ENCODE measurements at places on chromosomes 4 and X.

GRCh38 chr4:151248519-151248918 lies 28.4 kb upstream of the PRSS48 start:
- no peak for DNase-seq

GRCh38 chr4:28639747-28640146 lies 1779.1 kb downstream of the STIM2 start:
- no peak for DNase-seq

- no peak for DNase-seq
Observed at GRCh38 chr4:176270669-176271068, 1.6 kb upstream of the ASB5 start.

- no peak for DNase-seq
Observed at GRCh38 chr4:144313370-144313769, 172.9 kb upstream of the GYPA start.

GRCh38 chrX:119604766-119605463 lies 1.3 kb downstream of the NKRF start:
- no peak for DNase-seq

DNA sequence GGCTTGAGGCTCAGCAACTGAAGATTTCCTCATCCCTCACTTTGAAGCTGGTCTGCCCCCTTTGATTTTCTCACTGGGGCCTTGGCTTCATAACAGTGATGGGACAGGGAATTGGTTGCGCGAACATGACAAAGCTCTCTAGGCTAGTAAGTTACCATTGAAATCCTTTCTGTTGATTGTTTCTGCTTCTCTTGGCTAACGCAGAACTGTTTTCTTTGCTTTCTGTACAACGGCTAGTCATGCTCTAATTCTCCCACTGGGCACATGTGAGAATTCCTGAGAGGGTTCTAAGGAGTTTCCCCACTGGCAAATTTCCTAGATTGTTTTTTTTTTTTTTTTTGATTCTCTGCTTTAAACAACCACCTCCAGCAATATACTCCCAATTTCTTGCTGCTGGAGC lies 738.6 kb downstream of the PCDH7 start:
- no peak for DNase-seq

DNA sequence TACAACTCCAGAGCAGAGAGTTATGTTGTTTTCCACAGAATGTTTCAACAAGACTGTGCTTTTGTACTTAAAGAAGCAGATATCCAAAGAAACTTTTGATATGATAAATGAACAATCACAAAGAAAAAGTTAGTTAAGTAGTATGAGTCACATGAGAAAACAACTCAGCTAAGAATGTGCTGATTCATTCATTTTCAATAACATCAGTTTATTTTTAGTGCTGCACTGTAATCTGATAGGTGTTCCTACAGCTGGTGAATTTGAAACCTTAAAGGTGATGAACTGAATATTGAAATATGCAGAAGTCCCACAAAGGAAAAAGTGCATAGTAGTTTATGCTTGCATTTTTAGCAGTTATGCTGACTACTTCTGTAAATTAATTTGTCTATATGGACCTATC lies 180.3 kb upstream of the TENM3 start:
- DNase-seq, result no peak

DNA sequence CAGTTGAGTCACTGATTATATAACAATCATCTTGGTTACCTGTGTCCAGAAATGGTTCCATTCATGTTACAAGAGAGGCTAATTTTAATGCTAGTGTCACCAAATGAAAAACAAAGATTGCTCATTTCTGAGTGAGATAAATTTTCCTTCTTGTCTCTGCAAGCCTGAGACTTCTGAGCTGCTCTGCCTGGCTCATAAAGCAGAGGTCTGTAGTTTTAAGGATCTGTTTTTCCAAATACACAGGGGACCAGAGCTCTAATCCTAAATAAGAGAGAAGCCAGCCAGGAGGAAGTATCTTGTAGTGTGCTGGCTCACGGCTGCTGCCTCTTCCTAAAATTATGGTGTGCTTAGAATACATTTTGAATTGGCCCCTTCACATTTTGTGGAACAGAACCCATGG lies 42.6 kb downstream of the CLDN34 start:
- no peak for DNase-seq

DNA sequence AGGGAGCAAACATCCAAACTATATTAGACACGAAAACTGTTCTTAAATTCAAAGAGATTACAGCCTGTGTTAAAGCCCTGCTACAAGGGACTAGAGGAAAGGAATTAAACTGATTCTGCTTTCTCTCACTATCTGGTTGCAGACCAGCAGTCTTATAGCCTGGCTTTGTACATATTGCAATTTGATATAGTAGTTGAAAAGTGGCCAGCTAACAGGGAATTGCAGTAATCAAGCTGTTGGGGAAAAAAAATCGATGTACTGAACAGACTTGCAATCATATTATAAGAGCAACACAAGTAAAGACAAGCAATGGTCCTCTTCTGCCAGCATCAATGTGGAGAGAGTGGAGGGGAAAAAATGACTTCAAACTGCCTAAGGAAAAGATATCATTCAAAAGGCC lies 364.4 kb upstream of the EPHA5 start:
- DNase-seq, result no peak

GRCh38 chrX:107711521-107712181 lies 63.9 kb downstream of the TSC22D3 start:
- DNase-seq, result no peak

- no peak for DNase-seq
Observed at GRCh38 chrX:115344885-115345614, 55.5 kb downstream of the LUZP4 start.

DNA sequence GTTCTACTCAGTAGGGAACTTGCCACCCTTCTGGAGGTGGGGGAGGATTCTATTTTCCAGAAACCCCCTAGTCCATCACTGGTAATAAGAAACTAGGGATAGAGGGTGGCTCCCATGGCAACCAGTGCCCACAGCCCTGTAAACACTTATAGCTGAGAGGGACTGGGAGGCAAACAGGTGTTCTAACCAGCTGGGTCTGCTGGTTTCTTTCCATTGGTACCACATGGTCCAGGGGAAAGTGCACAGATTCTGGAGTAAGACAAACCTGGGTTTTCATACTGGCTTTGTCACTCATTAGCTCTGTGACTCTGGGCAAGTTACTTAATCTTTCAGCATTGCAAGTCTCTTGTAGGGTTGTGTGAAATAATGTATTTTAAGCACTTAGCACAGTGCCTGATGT lies 26.9 kb downstream of the IGSF1 start:
- DNase-seq, result no peak

GRCh38 chrX:118685393-118685792 lies 42.0 kb upstream of the IL13RA1 start:
- no peak for DNase-seq

DNA sequence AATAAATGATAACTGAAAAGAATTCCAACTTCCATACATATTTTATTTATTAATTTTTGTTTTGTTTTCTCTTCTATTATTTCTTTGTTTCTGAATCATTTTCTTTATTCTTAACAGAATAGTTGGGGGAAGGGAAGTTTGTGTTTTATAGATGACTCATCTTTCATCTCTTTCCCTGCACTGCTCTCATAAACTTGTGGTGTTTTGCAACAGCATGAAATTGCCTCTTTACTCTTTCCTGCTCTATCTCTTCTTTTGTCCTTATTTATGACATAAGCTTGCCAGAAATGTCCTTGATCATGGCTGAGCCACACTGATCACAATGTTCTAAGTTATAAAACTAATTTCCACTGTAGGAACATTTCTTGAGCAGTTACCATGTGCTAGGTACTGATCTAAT lies 22.3 kb downstream of the QRFPR start:
- no peak for DNase-seq

GRCh38 chr4:94934864-94935263 lies 177.1 kb downstream of the BMPR1B start:
- no peak for DNase-seq

- no peak for DNase-seq
Observed at GRCh38 chr4:22458098-22458497, 57.8 kb downstream of the ADGRA3 start.

DNA sequence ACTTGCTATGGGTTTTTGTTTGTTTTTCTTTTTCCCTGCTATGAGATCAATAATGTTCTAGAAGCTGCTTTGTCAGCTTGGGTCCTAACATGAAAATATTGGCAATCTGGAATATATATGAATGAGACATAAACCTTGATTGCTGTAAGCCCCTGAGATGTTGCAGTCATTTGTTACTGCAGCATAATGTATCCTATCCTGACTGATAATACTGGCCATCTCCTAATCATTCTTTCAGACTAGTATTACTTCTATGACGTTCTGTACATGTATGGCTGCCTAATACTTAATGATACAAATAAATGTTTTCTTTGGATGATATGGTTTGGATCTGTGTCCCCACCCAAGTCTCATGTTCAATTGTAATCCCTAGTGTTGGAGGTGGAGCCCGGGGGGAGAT lies 19.3 kb upstream of the SLAIN2 start:
- DNase-seq, result no peak

DNA sequence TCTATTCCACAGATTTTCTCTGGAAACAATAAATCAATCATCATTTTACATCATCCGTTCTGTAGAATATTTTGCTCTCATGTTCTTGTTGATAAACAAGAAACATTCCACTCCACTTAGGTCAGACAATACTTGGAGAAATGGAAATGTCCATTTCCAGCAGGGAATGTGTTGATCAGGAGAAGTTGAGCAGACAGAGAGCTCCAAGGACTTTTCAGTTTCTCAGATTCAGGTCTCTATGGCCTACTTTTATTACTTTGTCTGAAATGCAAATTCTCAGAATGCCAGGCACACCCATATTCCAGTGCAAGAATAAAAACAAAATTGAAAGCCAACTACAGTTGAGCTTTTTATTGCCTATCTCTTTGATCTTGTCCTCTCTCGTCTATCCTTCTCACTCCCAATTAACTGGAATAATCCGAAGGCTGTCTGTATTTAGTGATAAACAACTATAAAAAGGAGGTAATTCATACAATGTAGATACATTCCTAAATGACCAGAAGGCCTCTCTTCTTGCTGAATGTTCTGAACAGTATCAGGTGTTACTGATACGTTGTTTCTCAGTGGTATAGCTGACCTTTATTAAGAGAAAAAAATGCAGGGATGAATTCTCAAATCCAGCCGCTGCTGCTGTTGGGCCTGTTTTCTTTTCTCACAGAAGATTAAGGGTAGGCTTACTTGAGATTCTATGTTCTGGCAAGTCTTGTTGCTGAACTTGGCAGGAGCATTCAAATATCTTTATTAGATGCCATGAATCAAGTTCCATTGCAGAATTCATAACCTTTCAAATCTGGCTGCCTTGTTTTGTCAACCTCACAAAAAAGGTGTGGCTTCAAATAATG lies 72.1 kb downstream of the HPGD start:
- DNase-seq, result no peak

DNA sequence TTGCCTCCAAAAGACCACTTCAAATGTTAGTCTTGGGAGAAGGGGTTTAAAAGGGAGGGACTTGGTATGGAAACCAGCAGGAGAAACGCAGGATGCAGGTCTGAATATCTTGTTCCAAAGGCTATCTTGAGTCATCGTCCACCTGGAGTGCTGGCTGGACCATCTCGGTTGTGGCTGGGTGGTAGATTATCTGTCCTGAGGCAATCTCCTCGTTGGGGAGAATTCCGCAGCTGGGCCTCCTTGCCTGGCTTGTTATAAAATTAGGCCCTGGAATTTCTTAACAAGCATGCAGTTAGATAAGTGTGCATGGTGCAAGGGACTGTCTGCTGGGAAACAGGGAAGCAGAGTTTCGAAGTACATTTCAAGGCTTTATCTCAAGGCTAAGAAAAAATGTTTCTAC lies 2045.7 kb upstream of the TENM3 start:
- DNase-seq, result no peak

- no peak for DNase-seq
Observed at GRCh38 chr4:140256335-140256734, 102.4 kb upstream of the MAML3 start.

DNA sequence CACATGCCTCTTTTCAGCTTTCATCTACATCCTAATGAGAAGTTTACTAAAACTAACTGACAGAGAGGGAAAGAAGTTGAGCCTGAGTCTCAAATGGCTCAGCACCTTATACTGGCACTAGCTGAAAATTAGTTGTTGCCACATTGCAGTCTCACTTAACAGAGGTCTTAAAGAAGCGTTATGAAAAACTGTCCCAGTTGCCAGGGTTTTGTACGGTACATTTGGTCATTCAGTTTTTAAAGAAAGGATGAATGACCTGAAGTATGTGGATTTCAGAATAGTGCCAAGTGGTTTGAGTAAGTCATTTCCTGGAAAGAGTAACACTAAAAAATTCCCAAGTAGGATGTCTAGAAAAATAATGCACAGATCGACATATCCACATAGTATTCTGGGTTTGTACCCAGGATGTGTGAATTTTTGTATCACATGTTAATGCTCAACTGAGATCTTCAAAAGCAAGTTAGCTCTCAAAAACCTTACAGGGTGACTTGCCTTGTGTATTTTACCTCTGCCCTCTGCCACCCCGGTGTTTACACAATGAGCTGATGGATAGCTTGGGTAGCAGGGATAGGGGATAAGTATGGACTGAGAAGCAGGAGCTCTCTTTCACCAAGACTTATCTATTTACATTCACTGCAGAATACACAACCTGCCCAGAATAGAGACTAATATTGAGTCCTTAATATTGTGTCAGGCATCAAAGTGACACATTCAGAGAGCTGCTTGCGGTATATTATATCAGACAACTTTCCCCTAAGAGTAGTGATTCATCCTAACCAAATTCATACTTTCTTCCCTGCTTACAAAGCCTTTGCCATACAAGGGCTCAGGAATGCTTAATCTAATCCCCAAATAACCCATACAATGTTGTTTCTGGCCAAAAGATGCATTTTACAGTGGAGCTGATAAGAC lies 1075.7 kb upstream of the PABPC4L start:
- no peak for DNase-seq

DNA sequence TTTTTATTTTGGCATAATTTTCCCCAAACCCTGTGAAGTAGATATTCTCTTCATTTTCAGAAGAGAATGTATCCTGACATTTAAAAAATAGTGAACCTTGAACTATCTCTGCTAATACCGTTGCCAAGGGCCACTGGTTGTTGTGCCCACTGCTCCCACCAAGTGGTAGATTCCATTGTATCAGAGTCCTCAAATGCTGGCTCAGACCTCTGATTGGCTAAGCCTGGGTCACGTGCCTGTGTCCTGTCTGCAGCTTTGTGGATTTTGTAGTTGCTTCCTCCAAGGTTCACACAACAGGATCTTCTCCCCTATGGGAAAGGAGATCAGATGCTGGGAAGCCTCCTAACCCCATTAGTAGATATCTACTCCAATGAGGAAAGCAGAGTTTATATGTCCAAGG lies 104.8 kb upstream of the CASK start:
- DNase-seq, result no peak

- no peak for DNase-seq
Observed at GRCh38 chr4:113221990-113222389, 172.5 kb downstream of the ANK2 start.

GRCh38 chr4:60400593-60400992 lies 799.5 kb upstream of the ADGRL3 start:
- DNase-seq, result no peak

DNA sequence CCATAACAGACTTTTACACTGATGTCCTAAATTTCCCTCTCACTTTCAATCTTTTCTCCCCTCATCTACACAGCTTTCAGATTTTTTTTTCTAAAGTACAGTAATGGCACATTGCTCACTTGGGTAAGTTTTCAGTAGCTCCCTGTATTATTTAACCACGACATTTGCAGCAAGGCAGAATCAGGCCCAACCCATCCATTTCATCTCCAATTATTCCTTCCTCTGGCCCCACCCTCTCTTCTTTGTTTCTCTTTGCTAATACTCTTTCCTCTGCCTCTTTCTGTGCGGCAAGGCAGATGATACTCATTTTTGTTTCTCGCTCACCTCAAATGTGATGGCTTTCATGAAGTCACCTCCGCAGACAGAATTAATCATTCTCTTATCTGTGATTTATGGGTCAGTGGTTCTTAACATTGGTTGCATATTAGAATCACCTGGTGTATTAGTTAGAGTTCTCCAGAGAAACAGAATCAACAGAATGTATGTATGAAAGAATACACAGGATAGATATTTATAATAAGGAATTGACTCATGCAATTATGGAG lies 43.4 kb upstream of the GATB start:
- DNase-seq, result no peak
